ENCODE measurements at places on chromosomes 16 and 17.

DNA sequence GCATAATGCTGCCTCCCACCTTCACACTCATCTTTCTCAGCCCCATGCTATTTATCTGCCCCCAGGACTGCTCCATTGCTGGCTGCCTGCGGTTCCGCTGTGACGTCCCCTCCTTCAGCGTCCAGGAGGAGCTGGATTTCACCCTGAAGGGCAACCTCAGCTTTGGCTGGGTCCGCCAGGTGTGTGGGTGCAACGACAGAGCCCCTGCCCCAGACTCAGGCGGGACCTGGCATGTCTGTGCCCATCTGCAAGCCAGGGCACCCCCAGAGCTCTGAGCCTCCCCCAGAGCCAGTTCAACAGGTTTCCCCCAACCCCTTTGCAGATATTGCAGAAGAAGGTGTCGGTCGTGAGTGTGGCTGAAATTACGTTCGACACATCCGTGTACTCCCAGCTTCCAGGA, 12.9 kb upstream of the ITGAD start:
- no peak for DNase-seq

- DNase-seq = no peak
Observed at GRCh38 chr17:45771271-45771959, 12.7 kb upstream of the CRHR1 start.

DNA sequence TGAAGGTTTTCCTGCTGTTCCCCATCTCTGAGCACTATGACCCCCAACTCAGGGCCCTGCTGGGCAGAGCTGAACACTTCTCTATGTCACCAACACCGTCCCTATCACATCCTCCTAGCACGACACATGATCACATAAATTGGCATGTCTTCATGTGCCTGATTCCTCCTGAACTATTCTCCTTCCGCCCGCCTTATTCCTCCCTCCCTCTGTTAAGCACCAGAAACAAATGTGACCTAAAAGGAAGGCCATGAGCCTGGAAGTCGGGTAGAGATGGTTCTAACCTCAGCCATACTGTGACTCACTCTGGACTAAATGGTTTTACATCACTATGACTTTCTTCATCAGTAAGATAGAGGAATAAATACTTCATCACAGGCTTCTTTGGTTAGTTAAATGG, 80.8 kb upstream of the DYNLRB2 start:
- no peak for DNase-seq

GRCh38 chr17:10018461-10018891, 113.4 kb upstream of the RCVRN start:
- DNase-seq = no peak

- DNase-seq = no peak
Observed at GRCh38 chr17:5758651-5759050, 174.3 kb upstream of the NLRP1 start.

DNA sequence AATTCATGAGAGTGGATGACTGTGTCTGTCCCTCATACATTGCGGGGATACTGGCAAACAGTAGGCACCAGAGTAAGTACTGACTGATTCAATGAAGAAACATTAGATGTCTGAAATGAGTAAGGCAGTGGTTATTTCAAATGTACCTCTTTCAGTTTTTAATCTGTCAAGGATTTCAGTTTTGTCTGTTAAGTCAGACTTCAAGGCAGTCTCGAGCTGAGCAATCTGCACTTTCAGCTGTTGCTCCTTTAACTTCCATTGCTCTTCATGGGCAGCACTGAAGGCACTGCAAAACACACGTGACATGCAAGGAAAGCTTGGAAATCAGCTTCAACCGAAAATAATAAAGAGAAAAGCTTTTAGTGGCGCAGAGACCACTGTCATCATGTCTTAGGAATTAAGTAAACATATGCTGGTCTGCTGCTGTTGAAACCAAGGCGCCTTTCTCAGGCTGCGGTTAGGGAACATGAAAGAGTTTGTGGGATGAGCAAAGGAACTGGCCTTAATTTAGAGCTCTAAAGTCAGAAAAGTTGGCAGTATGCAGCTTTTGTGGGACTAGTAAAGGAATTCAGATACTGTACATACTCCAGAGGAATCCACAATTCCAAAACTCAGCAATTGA, 38.8 kb downstream of the RPGRIP1L start:
- DNase-seq = no peak

DNA sequence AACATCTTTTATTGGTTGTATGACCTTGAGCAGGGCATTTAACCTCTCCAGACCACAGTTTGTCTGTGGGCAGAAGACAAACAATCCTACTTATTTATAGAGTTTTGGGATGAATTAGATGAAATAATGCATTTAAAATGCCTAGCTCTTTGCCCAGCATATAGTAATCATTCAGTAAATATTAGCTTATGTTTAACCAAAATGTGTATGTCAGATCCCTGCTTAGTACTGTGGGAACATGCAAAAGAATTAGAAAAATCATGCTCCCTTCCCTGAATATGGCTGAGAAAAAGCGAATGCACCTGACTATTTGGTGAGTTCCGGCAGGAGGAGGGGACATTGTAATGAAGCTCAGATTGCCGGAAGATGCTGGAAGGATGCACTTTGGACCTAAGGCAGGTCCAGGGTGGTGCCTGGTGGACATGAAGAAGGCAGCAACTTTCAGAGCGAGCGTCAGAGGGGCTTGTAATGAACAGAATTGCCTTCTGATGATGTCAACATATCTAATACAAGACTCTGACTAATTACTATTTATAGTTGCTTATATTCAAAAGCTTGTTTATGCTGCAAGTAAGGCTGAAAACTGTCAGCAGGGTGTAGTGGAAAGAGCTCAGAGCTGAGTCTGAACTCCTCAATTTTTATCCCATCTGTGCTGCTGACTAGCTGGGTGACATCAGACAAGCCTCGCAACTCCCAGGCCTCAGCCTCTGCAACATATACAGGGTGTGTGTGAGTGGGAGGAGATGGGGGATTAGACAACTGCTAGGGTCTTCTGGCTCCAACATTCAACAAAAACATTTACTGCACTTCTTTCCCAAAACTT, 221.2 kb downstream of the PRKCA start:
- no peak for DNase-seq

DNA sequence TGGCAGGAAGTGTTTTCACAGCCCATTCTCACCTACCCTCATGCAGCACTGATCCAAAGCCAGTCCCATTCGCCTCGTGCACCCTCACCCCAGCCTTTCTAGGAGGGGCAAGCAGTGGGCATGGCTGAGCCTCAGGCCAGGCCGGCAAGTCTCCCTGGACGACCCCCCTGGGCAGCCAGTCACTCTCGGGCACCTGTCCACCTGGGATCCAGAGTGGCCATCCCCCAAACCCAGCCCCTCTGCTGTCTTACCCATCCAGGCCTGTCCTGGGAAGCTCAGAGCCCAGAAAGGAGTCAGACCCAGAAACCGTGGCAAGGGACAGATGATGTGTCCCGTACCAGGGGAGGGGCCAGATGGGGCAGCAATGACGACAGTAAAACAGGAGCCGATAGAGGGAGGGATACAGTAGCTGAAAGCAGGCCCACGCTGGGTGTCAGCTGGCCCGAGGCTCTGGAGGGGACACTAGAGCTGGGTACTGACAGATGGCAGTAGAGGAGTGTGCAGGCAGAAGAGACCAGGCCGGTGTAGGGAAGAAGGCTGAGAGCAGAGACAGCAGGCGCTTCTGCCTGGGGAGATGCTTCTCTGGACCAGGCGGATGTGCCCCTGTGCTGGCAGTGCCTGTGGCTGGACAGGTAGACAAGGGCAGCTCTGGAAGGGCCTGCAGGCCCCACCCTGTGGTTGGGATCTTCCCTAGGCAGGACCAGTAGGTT, 5.8 kb downstream of the CMTM3 start:
- no peak for DNase-seq

DNA sequence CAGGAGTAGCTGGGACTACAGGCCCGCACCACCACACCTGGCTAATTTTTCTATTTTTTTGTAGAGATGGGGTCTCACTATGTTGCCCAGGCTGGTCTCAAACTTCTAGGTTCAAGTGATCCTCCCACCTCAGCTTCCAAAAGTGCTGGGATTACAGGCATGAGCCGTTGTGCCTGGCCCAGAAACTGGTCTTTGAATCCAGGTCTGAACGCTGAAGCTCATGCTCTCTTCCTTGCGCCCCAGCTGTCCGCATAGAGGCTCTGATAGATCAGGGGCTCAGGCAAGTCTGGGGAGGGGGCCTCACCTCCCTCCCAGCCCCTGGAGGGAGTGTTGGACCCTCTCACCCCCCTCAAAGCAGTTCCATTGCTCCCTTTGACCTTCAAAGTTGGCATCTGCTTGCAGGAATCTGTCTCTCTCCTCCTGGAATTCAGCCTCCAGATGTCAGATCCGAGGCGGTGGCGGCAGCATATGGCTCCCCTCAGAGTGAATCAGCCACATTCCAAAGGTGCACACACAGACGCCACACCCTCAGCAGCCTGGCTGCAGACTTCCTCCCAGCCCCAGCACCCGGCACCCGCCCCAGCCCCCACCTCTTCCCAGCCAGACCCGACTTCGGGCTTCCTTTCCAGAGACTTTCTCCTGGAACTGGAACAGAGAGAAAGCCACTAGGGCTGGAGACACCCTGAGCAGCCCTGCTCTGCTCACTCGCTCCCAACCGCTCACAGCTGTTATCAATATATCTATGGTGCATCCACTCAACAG, 16.9 kb upstream of the GLIS2 start:
- DNase-seq = no peak

DNA sequence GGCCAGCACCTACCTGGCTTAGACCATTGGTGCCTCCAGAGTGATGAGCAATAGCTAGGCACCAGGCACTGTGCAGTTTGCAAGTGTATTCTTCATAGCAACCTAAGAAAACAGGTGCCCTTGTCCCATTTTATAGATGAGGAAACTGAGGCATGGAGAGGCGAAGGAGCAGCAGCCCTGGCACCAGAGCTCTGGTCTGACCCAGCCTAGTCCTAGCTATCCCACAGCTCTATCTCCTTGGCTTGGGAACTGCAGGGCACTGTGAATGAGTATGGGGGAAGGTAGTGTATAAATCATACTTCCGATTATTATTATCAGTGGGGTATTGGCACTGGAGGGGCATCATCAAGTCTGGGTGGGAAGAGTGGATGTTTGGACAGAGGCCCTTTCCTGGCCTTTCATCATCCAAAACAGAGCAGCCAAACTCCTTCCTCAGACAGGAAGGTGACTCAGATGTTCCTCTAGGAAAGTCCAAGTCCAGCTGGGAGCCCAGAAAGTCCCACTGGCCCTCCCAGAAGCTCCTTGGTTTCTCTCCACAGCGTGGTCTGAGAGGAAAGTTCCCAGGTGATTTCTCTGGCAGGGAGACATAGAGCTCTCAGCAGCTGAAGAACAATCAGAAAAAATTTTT, 32.0 kb upstream of the PLLP start:
- DNase-seq = no peak

GRCh38 chr17:43556292-43556691, 10.2 kb upstream of the ETV4 start:
- no peak for DNase-seq

DNA sequence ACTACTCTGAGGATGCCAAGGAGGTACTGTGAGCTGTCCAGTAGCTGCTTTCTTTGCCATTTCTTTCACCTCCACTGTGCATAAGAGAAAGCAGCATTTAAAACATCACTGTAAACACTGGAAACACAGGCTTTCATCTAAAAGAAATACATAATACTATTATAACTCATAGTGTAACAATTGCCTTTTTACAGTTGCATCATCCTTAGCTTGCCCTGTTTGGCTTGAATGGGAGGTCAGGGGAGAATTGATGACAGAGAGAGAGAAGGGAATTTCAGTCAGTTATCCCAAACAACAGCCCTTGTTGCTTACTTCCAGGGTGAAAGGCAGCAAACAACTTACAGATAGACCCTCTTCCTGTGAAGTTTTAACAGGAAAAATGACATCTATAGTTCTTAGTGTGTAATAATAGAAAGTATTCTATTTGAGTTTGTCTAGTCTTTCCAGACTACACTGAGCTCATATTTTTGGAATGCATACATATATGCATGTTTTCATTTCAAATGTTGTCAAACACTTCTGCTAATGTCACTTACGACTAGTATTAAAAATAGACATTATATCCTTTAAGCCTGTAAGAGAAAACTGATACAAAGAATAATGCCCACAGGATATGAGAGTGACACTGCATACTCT, 71.7 kb upstream of the MTMR4 start:
- no peak for DNase-seq

GRCh38 chr17:43562679-43563599, 16.8 kb upstream of the ETV4 start:
- no peak for DNase-seq

DNA sequence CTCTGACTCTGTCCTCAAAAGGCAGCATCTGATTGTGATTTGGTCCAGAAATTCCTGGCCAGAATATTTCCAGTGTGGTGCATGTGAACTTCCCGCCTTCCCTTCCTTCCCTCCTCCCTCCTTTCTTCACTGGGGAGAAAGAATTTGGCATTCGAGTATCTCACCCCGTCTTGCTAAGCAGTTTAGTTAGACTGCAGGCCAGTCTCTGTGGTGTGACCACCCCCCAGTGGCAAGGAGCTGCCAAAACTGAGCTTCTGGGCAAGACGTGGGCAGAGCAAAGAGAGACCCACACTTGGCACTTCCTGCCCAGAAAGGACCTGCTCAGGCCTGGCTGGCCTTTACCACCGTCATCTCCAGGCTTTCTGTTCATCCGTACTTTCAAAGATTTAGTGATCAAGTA, 36.4 kb downstream of the SNX20 start:
- DNase-seq = no peak

DNA sequence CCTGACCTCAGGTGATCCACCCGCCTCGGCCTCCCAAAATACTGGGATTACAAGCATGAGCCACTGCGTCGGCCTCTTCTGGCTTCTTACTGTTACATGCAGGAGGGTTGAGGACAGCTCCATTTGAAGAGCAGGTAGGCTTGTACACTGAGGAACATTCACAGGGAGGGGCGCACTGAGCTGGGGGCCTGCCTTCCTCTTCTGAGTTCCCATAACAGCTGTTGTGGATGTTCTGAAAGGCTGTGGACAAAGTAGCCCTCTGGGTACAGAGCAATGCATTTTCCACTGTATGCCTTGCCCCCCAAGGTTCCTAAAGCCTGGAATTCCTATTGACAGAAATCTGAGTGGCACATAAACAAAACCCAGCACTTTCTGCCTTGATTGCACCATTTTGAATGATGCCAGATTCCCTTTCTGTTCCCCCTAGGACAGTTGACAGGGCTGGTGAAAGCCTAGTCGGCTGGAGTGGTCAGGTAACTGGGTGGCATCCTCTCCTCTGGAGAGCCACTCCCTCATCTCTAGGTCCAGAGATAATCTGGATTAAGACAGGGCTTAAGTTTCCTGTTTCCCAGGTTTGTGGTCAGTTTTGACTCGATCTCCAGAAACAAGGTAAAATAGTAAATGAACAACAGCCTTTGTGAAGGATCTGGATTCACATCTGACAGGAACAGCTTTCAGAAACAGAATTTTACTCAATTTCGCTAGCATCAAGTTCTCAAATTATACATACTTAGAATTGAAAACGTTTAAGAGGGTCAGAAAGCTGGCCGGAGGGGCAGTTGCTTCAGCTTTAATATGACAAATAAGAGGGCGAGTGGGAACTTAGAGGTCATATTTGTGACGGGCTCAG, 1.3 kb upstream of the CDK5R1 start:
- no peak for DNase-seq

All from stimulated activated CD4-positive, alpha-beta T cell treated with anti-CD3 and anti-CD28 coated beads, Interleukin-1b, Interleukin-23, amount 100 ng/mL, for 1 hour (primary cell).